Activated CD8-positive, alpha-beta memory T cell treated with anti-CD3 and anti-CD28 coated beads, Interleukin-2, amount 50 U/mL, for 48 hours (primary cell): ENCODE measurements at places on chromosomes 1 and 21.
A peak's percentile ranks its signal among the peaks of the same experiment; 100 is the strongest.

DNA sequence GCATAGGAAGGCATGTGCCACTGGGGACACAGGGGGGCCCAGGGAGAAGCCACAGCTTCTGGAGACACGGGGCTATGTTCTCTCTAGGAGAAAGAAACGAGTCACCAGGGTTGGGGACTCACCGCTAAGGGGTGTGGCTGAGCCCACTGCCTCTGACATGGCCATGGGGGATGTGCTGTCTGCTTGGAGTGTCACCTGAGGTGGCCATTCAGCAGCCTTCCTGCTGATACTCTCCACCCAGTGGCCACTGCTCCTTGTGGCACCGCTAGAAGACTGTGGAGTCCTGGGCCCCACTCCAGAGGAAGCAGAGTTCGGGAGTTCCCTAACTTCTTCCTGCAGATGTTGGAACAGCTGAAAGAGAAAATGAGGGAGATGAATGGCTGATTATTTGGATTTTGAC lies 91.2 kb upstream of the SLC45A1 start:
- DNase-seq: no peak

DNA sequence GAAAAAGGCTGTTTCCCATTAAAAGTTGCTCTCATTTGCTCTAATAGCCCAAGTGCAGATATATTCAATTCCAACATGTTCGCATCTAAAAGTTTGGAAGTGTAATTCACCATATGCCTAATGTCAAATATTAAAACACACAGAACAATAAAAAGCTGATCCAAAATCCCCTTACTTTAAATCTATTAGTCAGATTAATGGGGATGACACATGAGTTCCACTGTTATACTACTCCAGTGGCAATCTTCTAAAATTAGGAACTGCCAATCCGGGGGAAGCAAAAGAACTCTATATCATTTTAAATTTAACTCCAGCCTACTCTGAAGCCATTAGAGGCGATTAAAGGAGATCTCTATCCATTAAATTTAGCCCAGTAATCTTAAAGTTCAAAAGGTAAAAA lies 317.1 kb downstream of the NTNG1 start:
- no peak for DNase-seq

DNA sequence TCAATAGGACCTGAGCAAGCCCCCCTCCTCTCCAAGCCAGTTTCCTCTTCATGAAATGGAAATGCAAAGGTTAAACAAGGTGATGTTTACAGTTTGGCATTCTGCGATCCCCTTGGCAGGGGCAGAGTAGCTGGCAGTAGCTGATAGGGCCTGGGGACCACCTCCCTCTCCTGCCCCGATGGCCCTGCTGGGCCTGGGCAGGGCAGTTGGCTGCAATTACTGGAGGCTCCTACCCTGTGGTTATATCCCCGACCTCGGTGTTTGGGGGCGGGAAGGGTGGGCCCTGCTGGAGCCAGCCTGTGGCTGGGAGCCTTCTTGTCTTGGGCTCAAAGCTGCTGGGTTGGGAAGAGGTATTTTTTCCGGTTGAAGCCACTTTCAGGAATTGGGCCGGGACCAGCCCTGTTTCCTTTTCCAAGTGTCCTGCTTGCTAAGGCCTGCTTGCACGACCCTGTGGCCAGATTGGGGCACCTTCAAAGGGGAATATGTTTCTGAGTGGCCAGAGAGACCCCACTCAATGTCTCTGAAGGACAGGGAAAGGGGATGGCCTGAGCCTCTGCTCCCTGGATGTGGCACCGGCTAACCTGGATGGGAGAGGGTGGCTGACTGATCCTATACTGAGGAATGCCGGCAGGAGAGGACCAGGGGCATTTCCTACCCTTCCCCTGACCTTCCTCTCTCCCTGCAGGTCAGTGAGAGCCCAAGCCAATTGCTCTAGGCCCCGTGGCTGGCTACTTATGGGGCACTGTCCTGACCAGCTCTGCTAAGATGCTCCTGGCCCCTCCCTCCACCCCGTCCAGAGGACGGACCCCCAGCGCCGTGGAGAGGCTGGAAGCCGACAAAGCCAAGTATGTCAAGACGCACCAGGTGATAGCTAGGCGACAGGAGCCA lies 1.9 kb downstream of the FAM110D start:
- DNase-seq: no peak

- no peak for DNase-seq
These were observed 34.0 kb downstream of the MX1 start for GRCh38 chr21:41459884-41460534.

DNA sequence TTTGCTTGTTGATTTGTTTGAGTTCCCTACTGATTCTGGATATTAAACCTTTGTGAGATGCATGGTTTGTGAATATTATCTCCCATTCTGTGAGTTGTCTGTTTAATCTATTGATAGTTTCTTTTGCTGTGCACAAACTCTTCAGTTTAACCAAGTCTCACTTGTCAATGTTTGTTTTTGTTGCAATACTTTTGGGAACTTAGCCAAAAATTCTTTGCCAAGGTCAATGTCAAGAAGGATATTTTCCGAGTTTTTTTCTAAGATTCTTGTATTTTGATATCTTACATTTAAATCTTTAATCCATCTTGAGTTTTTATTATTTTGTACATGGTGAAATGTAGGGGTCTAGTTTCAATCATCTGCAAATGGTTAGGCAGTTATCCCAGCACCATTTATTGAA lies 1230.7 kb upstream of the NCAM2 start:
- no peak for DNase-seq

- no peak for DNase-seq
These were observed 12.6 kb downstream of the NHLH2 start for GRCh38 chr1:115828101-115829022.

DNA sequence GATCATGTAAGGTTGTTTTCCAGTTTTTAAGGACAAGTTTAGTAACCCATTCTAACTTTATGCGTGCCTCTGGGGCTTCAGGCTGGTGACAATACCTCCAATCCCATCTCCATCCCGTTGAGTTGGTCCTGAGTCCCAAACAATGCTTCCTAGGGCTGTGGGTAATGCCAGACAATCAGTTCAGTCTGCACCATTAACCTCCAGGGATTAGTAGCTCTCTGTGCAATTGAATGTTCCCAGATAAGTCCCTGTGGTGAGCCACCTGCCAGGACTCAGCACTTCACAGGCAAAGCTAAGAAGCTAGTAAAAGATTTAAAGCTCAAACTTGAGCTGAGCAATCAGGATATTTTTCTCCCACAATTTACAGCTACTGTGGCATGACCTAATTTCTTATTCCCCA lies 462.2 kb upstream of the PTBP2 start:
- DNase-seq: no peak

DNA sequence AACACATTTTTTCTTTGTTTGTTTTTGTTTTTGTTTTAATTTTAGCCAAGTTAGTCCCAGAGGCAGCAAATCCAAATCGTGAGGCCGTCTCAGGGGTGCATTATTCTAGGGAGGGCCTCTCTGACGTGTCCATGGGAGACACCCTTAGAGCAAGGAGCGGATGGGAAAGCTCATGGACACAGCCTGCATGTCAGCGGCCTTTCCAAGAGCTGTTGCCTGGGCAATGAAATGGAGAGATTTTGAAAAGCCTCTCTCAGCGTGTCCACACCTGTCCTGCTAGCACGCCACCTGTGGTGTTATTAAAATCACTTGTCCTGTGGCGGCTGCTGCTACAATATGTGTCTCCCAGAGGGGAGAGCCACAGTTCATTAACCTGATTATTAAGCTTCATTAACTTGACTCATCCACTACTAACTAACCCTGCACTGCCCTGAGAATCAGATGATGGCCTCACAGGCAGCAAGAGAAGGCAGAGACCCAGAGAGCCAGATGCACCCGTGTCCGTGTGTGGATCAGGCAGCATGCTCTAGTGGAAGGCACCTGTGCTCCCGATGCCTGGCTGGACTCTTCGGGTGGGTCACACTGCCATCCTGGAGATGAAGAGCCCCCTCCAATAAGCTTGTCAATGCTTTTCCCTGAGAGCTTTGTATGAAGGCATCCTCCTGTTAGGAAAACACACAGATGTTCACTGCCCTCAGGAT lies 133.3 kb downstream of the PGBD5 start:
- no peak for DNase-seq

DNA sequence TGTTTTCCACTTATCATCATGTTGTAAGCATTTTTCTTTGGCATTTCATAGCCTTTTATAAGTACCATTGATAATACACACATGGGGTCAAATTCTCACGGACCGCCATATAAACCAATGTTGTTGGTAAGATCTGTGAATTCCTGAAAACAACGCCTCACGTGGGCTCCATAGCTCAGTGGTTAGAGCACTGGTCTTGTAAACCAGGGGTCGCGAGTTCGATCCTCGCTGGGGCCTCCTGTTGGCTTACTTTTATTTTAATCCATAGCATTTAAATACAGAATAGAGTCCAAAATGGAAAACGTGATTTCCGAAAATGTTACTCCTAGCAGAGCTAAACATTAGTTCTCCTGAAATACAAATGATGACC lies 83.1 kb downstream of the HHIPL2 start:
- DNase-seq: peak; percentile 91

DNA sequence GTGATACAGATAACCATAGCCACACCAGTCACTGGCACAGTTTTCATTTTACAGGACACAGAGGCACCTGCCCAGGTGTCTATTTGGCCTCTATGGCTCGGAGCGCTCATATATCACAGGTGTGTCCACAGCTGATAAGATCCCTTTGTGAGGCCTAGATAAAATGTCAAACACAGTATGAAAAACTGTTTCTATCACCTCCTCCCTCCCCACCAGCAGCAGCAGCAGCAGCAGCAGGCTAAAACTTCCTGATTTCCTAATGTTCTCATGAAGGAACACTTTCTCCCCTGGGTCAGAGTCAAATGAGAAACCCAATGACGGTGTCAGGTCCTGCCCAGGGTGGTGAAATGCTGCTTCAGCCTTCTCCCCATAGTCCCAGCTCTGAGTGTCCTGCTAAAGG lies 24.4 kb downstream of the ELAPOR1 start:
- DNase-seq: no peak

GRCh38 chr1:212132025-212132424 lies 96.5 kb downstream of the DTL start:
- no peak for DNase-seq

DNA sequence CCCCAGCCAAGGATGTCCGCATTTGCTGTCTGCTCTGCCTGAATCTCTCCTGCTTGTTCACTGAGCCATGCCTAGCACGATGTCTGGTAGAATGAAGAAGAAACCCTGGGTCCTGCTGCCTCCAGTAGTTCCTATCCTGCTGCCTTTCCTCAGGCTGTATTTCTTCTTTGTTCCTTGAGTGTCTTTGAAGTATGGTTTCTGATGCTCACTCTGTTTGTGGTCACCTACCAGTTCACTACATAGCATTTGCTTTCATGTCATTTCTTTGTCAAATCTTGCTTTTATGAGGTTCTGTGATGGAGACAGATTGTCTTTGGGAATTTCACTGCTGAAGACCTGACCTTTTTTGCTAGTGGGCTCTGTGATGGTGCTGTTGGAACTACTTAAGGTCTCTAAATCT lies 5.9 kb downstream of the UCK2 start:
- no peak for DNase-seq

DNA sequence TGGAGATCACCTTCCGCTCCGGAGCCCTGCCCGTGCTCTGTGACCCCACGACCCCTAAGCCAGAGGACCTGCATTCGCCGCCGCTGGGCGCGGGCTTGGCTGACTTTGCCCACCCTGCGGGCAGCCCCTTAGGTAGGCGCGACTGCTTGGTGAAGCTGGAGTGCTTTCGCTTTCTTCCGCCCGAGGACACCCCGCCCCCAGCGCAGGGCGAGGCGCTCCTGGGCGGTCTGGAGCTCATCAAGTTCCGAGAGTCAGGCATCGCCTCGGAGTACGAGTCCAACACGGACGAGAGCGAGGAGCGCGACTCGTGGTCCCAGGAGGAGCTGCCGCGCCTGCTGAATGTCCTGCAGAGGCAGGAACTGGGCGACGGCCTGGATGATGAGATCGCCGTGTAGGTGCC lies 9.6 kb downstream of the SPATA46 start:
- DNase-seq: no peak

DNA sequence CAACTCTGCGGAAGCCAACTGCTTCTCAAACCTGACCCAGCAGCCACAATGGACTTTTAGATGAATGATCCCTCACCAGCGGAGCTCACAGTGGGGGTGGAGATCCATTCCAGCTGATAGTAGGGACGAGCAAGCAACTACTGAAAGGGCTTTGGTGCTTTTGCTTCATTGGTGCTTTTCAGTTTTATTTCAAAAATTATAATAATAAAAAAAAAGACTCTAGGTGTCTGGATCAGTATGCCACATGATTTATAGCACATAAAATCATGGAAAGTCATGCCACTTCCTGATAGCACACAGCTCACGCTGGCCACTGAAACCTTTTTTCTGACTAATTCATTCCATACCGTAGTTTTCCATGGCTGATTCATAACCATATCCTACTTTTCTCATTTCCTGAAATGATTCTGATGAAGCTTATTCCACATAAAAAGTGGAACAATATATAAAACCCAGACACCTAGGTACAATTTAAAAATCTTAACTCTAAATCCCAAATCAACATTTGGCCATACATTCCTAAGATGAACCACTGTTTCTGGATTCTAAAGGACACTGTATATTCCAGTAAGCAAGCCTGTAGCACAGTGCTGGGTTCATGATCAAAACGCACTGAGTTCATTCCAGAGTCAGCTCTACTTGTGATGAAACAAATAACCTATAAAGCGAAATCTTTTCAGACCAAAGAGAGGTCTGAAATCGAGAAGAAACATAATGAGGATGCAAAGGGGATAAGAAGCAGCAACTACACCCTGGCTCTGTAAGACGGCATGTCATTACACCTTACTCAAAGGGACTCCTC lies 41.3 kb upstream of the KCNE1 start:
- no peak for DNase-seq

DNA sequence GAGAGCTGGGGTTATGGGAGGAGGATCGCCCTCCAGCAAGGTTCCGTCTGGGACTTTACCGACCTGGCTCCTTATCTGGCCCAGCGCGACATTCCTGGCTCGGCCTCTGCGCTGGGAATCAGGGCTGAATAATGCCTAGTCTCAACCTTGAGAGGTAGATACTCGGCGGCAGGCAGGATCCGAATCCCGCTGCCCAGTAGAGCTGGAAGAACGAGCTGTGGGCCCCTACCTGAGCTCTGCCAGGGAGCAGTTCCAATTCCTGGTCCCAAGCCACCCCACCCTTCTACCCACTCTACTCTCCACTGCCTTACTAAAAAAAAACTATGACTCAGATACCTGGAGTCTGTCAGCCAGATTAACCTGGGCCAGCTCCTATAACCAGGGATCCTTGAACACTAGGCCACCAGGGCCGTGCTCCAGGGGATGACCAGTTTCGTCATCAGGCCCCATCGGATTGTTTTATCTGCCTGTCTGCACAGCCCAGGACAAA lies 53.6 kb downstream of the RHBG start:
- DNase-seq: no peak

- peak; percentile 25 for DNase-seq
These were observed 8.1 kb downstream of the POLR3GL start for GRCh38 chr1:145972580-145972979.
